ENCODE measurements at places on chromosomes 7 and 10.

DNA sequence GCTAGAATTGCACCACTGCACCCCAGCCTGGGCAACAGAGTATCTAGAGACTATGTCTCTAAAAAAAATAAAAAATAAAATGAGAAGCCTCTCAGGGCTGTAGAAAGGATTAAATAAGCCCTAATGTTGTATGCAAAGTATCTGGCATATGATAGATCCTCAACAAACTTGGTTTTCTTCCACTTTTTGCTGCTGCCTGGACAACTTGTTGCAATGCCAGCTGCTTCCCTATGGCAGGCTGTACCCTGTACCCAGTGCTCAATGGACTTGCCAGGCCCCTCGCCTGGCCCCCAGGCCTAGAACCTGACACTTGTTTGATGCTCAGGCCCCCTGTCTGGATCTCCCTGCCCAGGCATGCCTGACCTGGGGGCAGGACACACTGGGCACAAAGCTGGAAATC is 28.5 kb upstream of the CDH23 start:
- DNase-seq: no peak

DNA sequence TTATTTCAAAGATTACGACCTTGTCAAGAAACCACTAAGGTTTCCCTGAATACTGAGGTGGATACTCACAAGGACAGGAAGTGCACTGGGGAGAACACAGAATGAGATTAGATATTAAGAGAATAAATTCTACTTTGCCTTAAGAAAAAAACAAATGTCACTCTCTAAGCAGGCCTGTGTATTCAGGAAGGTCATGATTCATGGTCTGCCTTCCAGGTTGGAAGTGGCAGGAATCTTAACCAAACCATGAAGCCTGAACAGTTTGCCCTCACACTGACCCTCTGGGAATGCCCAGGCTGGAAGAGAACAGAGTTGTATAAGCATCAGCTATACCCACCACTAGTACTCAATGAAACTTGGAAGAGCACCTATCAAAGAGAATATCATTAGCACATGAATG is 227.6 kb downstream of the DGKI start:
- DNase-seq: no peak

DNA sequence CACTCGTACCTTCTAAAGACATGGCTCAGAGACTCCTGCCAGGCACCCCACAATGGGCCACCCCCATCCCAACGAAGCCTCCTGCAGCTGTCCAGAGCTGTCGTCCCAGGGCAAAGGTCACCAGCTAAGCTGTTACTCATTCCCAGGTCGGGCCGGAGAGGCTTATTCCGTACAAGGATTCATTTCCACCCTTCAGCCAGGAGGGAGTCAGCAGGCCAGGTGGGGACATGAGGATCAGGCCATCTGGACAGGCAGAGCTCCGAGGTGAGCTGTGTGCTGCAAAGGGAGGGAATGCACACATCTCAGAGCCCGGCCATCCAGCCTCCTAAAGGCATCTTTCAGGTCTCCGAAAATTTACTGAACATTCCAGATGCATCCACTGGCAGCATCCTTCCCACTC is 63.9 kb upstream of the NANOS1 start:
- no peak for DNase-seq

DNA sequence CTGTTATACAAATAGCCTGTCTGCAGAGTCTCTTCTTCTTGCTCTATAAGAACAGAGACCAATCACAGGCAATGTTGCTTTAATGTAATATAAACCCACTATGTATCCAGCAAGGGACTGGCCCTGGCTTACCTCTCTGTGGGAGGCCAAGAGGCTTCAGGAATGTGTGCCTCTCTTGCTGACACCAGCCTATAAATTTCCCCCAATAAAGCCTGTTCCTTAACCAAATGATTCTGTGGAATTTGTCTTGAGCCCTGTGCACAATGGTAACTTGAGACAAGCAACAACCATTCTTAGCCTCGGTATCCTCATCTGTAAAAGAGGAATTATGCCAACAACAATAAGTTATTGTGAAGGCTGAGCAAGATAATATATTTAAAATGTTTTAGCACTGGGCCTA is 563.7 kb downstream of the GRM8 start:
- DNase-seq: no peak
